ENCODE measurements at places on chromosomes 6 and 20.

GRCh38 chr6:26022132-26022472, 59.5 kb downstream of the TRIM38 start:
- DNase-seq = peak; percentile 87

DNA sequence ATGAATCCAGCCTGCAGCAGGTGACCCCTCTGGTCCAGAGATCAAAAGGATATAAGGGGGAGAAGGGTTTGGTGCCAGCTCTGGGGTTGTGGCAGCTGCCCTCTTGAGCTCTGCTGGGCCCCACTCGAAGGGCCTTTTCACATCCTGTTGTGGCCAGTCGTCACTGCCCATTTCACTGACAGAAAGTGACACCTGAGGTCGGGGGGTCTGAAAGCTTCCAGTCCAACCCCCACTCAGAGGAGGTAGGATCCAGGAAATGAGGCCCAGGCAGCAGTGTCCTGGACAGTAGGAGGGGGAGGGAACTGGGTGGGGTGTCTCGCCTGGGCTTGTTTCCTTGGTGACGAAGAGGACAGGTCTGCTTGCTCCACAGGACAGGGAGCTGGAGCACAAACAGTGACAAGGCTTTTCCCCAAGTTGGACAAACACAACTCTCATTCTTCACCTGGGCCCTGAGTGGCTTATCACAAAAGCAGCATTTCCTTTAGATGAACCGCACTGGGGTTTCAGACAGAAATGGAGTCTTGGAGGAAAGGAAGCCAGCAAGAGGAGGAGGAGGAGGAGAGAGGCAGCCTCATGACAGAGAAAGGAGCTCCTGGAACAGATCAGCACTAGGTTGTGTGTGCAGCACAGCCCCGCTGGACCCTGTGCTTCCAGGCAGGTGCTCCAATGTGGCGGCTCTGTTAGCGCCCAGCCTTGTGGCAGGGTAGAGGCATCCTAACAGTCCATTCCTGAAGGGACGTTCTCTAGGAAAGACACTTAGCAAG, 11.0 kb downstream of the FRS3 start:
- no peak for DNase-seq

GRCh38 chr20:5864873-5865587, 85.3 kb downstream of the TRMT6 start:
- DNase-seq = no peak

- DNase-seq = no peak
Observed at GRCh38 chr20:15564981-15565380, 1008.3 kb downstream of the KIF16B start.

GRCh38 chr20:60055740-60056139, 97.5 kb downstream of the CDH26 start:
- peak; percentile 43 for DNase-seq

GRCh38 chr20:57996465-57996864, 232.0 kb downstream of the ANKRD60 start:
- no peak for DNase-seq

- no peak for DNase-seq
Observed at GRCh38 chr20:25077610-25078169, 4.3 kb downstream of the VSX1 start.

DNA sequence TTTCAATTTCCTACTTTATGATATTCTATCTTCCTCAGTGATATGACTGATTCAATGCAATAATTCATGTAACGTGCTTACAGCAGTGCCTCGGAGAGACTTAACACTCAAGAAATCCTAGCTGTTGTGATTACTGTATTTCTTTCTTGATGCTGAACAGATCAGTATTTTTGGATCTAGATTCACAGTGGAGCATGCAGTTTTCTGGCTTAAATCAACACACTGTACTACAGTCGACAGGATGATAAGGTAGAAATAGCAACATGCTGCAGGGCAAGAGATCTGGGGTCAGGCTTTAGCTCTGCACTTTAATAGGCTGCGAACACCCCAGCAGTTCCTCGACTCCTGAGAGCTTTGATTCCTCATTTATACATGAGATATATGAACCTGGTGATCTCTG, 161.0 kb downstream of the AIG1 start:
- DNase-seq = no peak

GRCh38 chr6:2216794-2217383, 28.5 kb downstream of the GMDS start:
- no peak for DNase-seq

- no peak for DNase-seq
Observed at GRCh38 chr6:109302176-109302575, 80.1 kb downstream of the CD164 start.

GRCh38 chr20:39745380-39745779, 783.2 kb downstream of the DHX35 start:
- DNase-seq = no peak

GRCh38 chr6:138818496-138819194, 22.8 kb downstream of the ECT2L start:
- no peak for DNase-seq
